ENCODE measurements at places on chromosomes 2 and 18.

- DNase-seq = no peak
Observed at GRCh38 chr2:234958311-234958710, 6.5 kb downstream of the SH3BP4 start.

GRCh38 chr18:44748582-44748981, 67.9 kb downstream of the SETBP1 start:
- DNase-seq = no peak

DNA sequence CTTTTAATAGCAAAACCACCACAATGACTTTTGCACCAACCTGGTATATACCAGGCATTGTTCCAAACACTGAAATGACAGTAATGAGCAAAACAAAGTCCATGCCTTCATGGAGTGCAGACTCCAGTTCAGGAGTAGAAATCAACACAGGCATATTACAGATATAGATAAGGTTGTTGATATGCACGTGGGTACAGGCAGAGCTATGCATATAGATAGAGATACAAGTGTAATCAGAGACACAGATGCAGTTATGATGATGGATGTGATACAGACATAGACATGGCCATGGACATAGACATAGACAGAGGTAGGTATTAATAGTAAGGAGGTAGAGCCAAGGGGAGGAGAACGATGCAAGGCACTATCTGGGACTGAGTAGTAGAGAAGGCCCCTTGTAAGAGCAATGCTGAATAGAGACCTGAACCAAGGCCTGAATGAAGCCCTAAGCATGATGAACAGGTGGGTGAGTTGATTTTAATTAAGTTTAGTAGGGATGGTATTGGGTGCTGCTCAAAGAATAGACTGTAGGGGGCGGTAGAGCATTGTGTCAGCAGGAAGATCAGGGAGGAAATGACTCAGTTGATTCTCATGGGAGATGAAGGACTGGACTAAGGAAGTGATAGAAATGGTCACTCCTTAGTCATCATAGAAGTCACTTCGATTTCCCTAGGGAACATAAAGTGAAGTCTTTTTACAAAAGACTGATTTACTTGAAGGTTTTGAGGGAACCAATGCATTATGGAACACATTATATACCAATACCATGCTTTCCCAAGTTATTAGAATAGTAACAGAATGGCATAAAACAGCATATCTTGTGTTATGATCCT, 39.4 kb downstream of the CMPK2 start:
- peak; percentile 9 for DNase-seq

DNA sequence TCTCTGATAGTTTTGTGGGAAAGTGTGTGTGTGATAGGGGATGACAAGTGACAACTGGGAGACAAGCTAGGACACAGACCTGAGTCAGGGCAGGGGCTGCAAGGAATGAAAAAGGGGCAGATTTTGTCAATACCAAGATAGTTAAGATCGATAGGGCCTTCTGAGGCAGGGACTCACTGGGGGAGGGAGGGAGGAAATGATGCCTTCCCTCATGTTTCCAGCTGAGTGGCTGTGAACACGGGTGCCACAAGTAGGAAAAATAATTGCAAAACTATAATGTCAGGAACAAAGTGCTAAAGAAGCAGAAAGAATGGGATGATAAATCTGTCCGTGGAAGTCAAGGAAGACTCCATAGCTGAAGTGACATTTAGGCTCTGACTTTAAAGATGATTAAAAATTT, 24.2 kb downstream of the CDH2 start:
- no peak for DNase-seq

GRCh38 chr2:19649785-19650380, 251.9 kb downstream of the TTC32 start:
- no peak for DNase-seq

DNA sequence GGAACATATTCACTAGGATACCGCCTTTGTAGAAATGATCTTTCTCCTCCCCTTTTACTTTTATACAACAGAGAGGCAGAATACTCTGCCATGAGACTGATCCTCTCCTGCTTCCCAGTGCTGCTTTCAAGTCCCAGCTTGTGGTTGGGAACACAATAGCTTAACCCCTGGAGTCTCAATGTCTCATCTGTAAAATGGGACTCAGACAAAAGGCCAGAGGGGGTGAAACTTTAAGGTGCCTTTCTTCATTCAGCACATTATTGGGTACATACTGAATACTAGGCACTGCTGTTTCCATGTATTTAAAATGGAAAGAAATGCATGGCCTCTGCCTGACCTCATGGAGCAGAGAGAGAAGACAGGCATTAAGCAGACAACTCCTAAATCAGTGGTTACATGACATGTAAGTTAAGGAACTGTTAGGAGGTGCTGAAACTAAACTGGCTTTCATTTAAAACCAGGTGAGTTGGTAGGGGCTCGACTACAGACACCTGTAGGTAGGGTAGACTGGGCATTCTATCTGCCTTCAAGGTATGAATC, 53.8 kb downstream of the MAP4K4 start:
- DNase-seq = no peak

- DNase-seq = no peak
Observed at GRCh38 chr2:103942199-103942598, 911.7 kb upstream of the POU3F3 start.

- no peak for DNase-seq
Observed at GRCh38 chr2:193240752-193241151, 1046.0 kb upstream of the TMEFF2 start.

DNA sequence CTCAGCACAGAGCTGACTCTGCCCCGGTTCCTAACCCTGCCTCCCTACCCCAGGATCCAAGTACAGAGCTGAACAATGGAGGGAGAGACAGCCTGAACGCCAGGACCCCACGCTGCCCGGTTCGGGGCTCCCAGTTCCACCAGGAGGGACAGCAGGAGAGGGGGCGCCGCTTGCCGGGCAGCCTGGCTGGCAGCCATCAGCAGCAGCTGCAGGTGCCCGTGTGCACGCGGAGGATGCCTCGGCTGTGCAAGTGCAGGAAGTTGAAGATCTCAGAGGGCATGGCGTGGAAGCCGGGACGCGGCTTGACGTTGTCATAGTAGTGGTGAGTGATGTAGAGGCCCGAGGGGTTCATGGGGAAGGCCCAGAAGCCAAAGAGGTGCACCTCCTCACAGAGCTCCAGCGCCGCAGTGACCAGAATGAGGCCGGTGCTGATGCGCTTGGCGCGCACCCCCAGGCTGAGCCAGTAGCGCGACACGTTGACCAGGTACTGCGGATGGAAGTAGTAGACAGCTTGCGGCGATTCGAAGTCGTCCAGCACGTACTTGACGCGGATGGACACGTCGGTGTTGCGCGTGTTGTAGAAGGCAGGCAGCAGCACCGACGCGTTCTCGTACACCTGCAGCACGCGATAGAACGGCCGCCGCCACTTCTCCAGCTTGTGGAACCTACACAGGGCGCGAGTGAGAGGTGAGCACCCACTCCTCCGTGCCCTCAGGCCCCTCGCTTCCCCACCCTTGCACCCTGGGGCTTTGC, 23.0 kb upstream of the LOXHD1 start:
- no peak for DNase-seq

GRCh38 chr2:78992807-78993517, 32.5 kb upstream of the REG3G start:
- no peak for DNase-seq

Measured in stimulated activated CD8-positive, alpha-beta memory T cell treated with anti-CD3 and anti-CD28 coated beads, Interleukin-15, amount 100 ng/mL, for 24 hours (primary cell).